Upper lobe of left lung (tissue), 6 donors: ENCODE measurements at places on chromosomes 6 and 20. TPM values are rescaled to one million over a fixed set of nuclear protein-coding genes. Genes with fewer than 3 reads are reported as not detected.
A peak's percentile ranks its signal among the peaks of the same experiment; 100 is the strongest.

DNA sequence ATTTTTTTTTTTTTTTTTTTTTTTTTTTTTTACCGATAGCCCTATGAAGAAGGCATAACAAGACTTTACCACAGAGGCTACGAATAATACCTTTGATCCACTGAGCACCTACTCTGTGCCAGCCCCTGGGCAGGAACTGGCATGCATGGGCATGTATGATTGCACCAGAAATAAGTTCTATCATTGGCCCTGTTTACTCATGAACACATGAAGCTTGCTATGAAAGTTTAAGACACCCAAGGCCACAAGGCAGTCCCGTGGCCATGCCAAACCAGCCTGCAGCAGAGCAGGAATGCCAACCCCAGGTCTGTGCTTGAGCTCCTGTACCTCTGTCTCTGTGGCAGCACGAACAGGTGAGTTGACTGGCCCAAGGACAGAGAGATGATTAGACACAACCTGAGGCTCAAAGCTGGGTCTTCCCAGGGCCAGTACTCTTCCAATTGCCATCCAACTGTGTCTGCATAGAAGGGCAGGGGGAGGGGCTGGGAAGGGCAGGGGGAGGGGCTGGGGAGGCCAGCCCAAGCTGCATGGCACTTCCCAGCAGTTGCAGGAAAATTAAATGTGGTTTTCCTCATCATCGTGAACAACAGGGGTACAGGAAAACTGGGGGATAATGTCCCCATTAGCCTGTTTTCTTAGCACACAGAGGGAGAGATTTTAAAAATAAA, 63.5 kb downstream of the LRFN2 start:
- no peak overlapping the region for H3K4me3 ChIP-seq
- no peaks in the 10 kb centered on the region for H3K36me3 ChIP-seq
- H3K27me3 ChIP-seq = no peaks in the 10 kb centered on the region

DNA sequence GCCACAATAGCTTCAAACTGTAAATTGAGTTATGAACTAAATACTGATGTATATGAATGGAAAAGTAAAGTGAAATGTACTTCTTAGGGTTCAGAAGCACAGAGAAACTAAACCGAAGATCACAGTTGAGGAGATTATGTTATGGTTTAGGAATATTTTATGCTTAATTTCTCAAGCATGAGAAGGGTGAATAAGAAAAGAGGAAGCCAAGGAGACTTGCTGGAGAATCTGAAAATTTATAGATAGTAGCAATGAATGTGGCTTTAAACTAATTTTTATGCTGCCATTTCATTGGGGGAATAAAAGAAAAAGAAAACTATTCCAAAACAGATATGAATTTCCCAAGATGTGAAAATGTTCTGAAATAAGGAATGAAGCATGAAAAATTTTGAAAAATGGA, 5.6 kb downstream of the ANKS1A start:
- no peaks in the 10 kb centered on the region for H3K36me3 ChIP-seq
- no peak overlapping the region for H3K27ac ChIP-seq
- H3K27me3 ChIP-seq = no peaks in the 10 kb centered on the region
- DNase-seq = no peak
- H3K4me1 ChIP-seq = peaks cover 14% of the 10 kb centered on the region

GRCh38 chr6:21352131-21352530, 241.4 kb upstream of the SOX4 start:
- no peaks in the 10 kb centered on the region for H3K27me3 ChIP-seq
- H3K4me3 ChIP-seq = no peak overlapping the region
- DNase-seq = peak; percentile 40
- no peaks in the 10 kb centered on the region for H3K4me1 ChIP-seq
- no peaks in the 10 kb centered on the region for H3K36me3 ChIP-seq
- H3K27ac ChIP-seq = no peak overlapping the region

TP53TG5 gene
- total RNA-seq = not detected

ITPR3 gene
- 95.6 TPM for total RNA-seq

GNAS gene
- 520 TPM for total RNA-seq

GRCh38 chr6:89599727-89600126, 38.8 kb downstream of the LYRM2 start:
- H3K4me1 ChIP-seq = no peaks in the 10 kb centered on the region
- H3K27ac ChIP-seq = no peak overlapping the region
- H3K4me3 ChIP-seq = no peak overlapping the region
- H3K27me3 ChIP-seq = no peaks in the 10 kb centered on the region
- H3K36me3 ChIP-seq = no peaks in the 10 kb centered on the region

DNA sequence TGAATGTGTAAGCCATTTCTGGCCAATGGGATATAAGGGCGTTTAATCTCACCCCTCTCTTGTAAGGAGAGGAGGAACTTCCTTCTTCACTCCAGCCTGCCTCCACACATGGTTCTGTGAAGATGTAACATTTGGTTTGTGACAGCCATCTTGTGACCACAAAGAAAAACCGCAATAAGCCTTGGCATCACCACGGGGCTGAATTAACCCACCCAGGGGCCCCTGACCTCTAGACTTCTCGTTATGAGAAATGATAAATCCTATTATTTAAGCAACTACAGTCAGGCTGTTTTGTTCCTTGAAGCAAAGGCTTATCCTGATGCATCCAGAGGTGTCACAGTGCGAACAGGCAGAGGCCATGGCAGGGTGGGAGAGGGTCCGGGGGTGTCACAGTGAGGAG, 139.7 kb downstream of the CDC5L start:
- no peak overlapping the region for H3K27ac ChIP-seq
- H3K36me3 ChIP-seq = no peaks in the 10 kb centered on the region
- no peak for DNase-seq
- H3K4me1 ChIP-seq = no peaks in the 10 kb centered on the region
- H3K27me3 ChIP-seq = no peaks in the 10 kb centered on the region

ANKRD66 gene
- 15.7 TPM for total RNA-seq

DNA sequence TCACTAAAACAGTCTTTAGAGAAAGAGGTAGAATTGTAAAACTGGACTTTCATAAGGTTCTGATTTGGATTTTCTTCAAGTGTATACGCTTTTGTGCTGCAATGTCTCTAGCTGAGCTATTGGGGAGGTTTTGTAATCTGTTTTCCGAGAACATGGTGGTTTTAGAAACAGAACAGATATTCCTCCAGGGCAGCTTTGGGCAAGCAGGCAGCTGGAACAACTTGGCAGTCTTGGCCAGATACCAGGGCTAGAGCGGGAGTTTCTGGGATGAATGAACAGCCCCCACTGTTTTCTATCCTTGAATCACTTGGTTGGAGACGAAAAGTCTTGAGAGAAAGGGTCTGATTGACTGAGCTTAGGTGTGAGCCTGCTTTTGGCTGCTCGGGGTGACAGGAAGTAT, 17.1 kb upstream of the ARMC2 start:
- DNase-seq = no peak
- H3K27ac ChIP-seq = no peak overlapping the region
- no peak overlapping the region for H3K4me3 ChIP-seq
- no peaks in the 10 kb centered on the region for H3K27me3 ChIP-seq
- H3K4me1 ChIP-seq = no peaks in the 10 kb centered on the region

- no peak overlapping the region for H3K4me3 ChIP-seq
- DNase-seq = no peak
Observed at GRCh38 chr20:40855269-40855668, 166.2 kb upstream of the MAFB start.

SLC35D3 gene
- total RNA-seq = not detected

DNA sequence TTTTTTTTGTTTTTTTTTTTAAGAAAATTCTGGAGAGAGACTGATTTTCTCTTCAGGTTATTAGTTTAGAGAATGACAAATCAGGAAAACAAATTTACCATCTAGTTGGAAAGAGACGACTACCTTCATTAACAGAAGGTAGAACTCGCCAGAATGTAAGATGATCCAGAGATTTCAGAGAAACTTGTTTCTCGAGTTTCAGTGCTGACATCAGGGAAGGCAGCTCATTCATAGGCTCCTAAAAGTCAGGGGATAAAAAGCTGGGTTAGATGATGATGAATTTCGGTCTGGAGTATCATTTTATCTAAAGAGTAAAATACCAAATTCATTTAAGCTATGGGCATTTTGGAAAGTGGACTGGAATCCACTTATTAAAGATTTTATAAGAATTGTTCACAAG, 27.9 kb downstream of the ZNF334 start:
- DNase-seq = no peak
- no peak overlapping the region for H3K27ac ChIP-seq
- H3K36me3 ChIP-seq = no peaks in the 10 kb centered on the region
- no peak overlapping the region for H3K4me3 ChIP-seq

FOXF2 gene
- 6.3 TPM for total RNA-seq

GRCh38 chr6:20180935-20181334, 31.3 kb downstream of the MBOAT1 start:
- no peaks in the 10 kb centered on the region for H3K27me3 ChIP-seq
- H3K4me1 ChIP-seq = peaks cover 10% of the 10 kb centered on the region
- no peaks in the 10 kb centered on the region for H3K36me3 ChIP-seq
- no peak for DNase-seq

DNA sequence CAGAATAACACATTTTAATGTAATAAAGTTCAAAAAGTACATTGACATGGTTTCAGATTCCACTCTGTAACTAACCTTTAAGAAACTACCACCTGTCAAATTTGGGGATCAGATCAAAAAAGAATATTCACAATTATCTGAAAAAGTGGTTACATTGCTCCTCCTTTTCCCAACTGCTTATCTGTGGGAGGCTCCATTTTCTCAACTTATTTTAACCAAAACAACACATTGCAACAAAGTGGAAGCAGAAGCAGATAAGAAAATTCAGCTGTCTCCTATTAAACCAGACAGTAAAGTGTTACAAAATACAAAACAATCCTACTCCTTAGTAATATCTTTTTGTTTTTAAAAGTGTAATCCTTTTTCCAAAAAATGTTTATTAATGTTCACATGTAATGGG, 61.4 kb downstream of the PDSS2 start:
- H3K27ac ChIP-seq = no peak overlapping the region
- no peaks in the 10 kb centered on the region for H3K4me1 ChIP-seq
- H3K27me3 ChIP-seq = no peaks in the 10 kb centered on the region
- H3K36me3 ChIP-seq = no peaks in the 10 kb centered on the region
- H3K4me3 ChIP-seq = no peak overlapping the region

TSPO2 gene
- total RNA-seq = not detected

ABHD16B gene
- not detected for total RNA-seq

- H3K4me3 ChIP-seq = peak overlapping the region; percentile 68
- no peaks in the 10 kb centered on the region for H3K27me3 ChIP-seq
- DNase-seq = peak; percentile 22
- peak overlapping the region; percentile 99 for H3K27ac ChIP-seq
Observed at GRCh38 chr6:144215402-144215931, 65.2 kb downstream of the STX11 start.

IPCEF1 gene
- total RNA-seq = 4.7 TPM

- H3K27ac ChIP-seq = no peak overlapping the region
- no peaks in the 10 kb centered on the region for H3K27me3 ChIP-seq
- H3K4me3 ChIP-seq = no peak overlapping the region
- no peaks in the 10 kb centered on the region for H3K4me1 ChIP-seq
Observed at GRCh38 chr6:117280922-117281321, 15.6 kb downstream of the VGLL2 start.

BPIFA1 gene
- total RNA-seq = 14.3 TPM

GRCh38 chr20:22583773-22584521, 425 bp downstream of the FOXA2 start:
- peak overlapping the region; percentile 89 for H3K27ac ChIP-seq
- no peaks in the 10 kb centered on the region for H3K36me3 ChIP-seq
- peak; percentile 83 for DNase-seq
- H3K27me3 ChIP-seq = peaks cover 42% of the 10 kb centered on the region
- H3K4me3 ChIP-seq = peak overlapping the region; percentile 53
- H3K4me1 ChIP-seq = peaks cover 17% of the 10 kb centered on the region

GCNT2 gene
- total RNA-seq = 40.0 TPM

TNFRSF6B gene
- total RNA-seq = 16.2 TPM

- no peaks in the 10 kb centered on the region for H3K27me3 ChIP-seq
- H3K36me3 ChIP-seq = peaks cover 31% of the 10 kb centered on the region
- no peaks in the 10 kb centered on the region for H3K4me1 ChIP-seq
- no peak overlapping the region for H3K4me3 ChIP-seq
- no peak for DNase-seq
Observed at GRCh38 chr6:111269401-111269970, 182.2 kb downstream of the SLC16A10 start.

GRCh38 chr20:53870426-53871315, 199.7 kb downstream of the BCAS1 start:
- no peaks in the 10 kb centered on the region for H3K27me3 ChIP-seq
- H3K27ac ChIP-seq = peak overlapping the region; percentile 19
- H3K4me3 ChIP-seq = no peak overlapping the region
- no peak for DNase-seq

GRCh38 chr6:154167126-154167525, 128.1 kb downstream of the OPRM1 start:
- H3K4me1 ChIP-seq = peaks cover 17% of the 10 kb centered on the region
- DNase-seq = no peak
- H3K36me3 ChIP-seq = no peaks in the 10 kb centered on the region
- H3K27ac ChIP-seq = no peak overlapping the region

DNA sequence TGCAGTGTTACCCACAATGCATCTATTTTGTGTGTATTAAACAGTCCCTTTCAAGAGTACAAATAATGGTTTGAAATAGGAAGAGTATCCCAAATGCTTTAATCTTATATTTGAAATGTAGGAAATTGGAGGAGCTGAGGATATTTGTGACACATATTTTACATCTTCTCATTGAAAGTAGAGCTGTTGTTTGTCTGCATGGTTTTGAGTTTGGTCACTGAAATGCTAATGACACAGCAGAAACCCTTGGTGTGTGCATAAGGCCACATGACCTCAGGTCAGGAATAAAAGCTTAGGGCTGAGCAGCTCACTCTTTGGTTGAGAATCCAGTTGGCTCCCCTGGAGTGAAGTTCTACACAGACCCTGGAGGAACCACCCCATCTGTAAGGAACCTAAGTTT, 49.8 kb downstream of the TPD52L1 start:
- no peak for DNase-seq
- no peak overlapping the region for H3K4me3 ChIP-seq
- H3K36me3 ChIP-seq = no peaks in the 10 kb centered on the region
- H3K27me3 ChIP-seq = no peaks in the 10 kb centered on the region
- no peak overlapping the region for H3K27ac ChIP-seq

DNA sequence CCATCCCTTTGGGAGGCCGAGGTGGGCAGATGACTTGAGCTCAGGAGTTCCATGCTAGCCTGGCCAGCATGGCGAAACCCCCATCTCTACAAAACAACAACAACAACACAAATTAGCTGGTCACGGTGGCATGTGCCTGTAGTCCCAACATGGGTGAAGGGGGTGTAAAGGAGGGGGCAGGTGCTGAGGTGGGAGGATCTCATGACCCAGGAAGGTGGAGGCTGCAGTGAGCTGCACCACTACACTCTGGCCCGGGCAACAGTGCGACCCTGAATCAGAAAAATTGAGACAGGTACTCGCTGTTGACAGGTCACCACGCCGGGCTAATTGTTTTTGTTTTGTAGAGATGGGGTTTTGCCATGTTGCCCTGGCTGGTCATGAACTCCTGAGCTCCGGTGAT, 4.2 kb downstream of the SCAF8 start:
- peaks cover 40% of the 10 kb centered on the region for H3K4me1 ChIP-seq
- H3K4me3 ChIP-seq = no peak overlapping the region
- no peak for DNase-seq
- H3K36me3 ChIP-seq = no peaks in the 10 kb centered on the region
- no peak overlapping the region for H3K27ac ChIP-seq
